Tongue (tissue), 3 donors: ENCODE measurements at places on chromosomes 1 and 21.

GRCh38 chr1:39683591-39684312, 7.5 kb downstream of the HPCAL4 start:
- no peak for DNase-seq

DNA sequence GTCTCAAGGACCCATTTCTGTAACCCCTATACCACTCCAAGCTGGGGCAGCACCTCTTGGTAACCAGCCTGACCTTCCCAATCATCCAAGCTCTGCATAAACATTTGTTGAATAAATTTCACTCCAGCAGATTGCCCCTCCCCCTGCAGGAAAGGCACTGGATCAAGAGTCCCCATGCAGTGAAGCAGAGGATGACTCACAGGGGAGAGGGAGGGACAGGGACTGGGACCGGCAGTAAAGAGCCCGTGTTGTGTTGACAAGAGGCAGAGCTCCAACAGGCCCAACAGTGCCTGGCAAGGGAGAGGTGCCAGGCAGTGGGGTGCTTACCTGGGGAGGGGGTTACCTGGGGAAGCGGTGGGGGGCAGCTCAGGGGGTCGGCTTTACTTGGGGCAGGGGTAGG, 32.3 kb downstream of the SLC9A1 start:
- DNase-seq = no peak

DNA sequence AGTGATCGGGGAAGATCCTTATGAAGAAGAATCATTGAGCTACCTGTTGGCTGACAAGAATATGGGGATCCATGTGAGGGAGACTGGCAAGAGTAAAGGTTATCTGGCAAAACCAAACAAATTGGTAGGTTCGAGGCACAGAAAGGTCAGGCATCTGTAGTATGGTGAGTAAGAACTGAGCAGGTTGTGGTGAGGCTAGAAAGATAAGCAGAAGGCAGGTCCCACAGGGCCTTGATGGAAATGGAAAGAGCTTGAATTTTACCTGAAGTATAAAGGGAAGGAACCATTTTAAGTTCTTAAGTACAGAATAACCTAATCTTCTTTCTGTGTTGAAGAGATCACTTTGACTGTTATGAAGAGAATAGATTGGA, 11.1 kb downstream of the PTPRC start:
- DNase-seq = no peak

- DNase-seq = no peak
These were observed 164.3 kb downstream of the SETD4 start for GRCh38 chr21:35896060-35896459.

- no peak for DNase-seq
These were observed 27.5 kb downstream of the EPHA2 start for GRCh38 chr1:16128338-16128741.

GRCh38 chr1:14824314-14824915, 225.9 kb downstream of the KAZN start:
- DNase-seq = no peak

DNA sequence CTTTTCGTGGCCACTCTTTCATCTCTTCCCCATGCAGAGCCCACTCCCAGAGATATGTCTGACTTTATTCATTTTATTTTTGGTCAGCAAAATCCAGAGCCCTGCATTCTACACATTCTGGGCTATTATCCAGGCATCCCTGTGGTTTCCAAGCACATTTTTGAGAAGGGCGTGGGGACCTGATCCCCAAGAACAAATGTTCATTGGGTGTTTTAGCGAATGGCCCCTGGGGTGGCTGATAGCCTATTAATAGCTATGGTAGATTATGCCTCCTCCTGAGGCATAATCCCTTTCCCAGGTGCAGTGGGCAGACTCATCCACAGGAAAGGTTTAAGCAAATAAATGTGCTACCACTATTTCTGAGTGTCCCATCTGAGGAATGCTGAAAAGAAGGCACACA, 511.8 kb upstream of the USP24 start:
- peak; percentile 35 for DNase-seq

GRCh38 chr1:88111816-88112215, 572.3 kb upstream of the PKN2 start:
- DNase-seq = no peak

- DNase-seq = no peak
These were observed 8.1 kb downstream of the TFF3 start for GRCh38 chr21:42307106-42307505.

- peak; percentile 46 for DNase-seq
These were observed 569 bp upstream of the DAB1 start for GRCh38 chr1:57424231-57425027.

DNA sequence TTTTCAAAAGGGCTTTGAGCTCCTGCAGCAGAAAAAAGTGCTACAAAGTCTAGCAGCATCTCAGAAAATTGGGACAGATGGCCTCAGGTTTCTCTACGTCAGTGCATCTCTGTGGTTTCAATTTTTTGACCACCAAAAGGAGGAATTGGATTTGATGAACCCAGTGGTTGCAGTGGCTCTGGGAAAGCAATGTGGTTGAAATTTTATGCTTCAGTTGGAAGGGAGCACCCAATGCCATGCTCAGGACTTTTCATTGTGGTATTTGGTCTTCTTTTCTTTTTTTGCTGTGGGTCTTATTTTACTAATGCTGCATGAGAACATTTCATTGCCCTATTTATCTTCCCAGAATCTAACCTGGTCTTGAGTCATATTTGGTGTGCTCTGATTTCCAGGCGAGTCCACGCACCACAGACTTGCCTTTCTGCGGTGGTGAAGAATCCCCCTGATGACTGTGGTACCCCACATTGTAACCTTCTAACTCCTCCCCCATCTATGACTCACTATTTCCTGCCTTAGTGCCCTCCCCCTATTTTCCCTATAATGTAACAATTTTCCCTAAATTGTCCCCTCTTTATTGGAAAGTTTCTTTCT, 56.7 kb downstream of the S1PR1 start:
- no peak for DNase-seq

DNA sequence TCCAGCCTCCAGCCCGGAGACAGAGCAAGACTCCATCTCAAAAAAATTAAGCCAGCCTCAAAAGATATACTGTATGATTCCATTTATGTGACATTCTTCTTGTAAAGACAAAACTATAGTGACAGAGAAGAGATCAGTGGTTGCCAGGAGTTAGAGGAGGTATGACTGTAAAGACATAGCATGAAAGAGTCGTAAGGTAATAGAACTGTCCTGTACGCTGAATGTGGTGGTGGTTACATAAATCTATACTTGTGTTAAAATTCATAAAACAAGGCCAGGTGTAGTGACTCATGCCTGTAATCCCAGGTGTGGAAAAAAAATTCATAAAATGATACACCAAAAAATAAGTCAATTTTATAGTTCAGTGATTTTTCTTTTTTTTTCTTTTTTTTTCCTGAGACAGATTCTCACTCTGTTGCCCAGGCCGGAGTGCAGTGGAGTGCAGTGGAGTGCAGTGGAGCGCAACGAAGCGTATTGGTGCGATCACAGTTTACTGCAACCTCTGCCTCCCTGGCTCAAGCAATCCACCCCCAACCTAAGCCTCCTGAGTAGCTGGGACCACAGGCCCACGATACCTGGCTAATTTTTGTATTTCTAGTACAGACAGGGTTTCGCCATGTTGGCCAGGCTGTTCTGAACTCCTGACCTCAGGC, 84.9 kb upstream of the CXADR start:
- DNase-seq = no peak

- peak; percentile 30 for DNase-seq
These were observed 66.2 kb downstream of the PRDM16 start for GRCh38 chr1:3135073-3135702.
